ENCODE measurements at places on chromosomes 11 and 22.

- DNase-seq: no peak
Measured at GRCh38 chr11:98053851-98054250, 966.9 kb upstream of the CNTN5 start.

DNA sequence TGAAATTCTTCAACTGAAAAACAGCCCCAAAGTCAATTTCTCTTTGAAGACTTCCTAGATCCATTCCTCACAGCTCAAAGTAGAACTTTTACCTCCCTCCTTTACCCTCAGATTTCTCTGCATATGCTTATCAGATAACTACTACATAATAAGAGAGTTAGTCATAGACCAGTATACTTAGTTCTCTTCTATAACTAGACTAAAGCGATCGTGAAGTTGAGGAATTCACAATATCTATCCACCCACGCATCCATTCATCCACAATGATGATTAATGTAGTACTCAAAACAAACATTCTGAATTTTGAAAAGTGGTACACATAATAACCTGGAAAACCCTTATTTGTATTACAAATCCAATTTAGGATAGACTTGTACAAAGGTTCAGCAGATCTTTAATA lies 800.9 kb upstream of the TENM4 start:
- DNase-seq: no peak

DNA sequence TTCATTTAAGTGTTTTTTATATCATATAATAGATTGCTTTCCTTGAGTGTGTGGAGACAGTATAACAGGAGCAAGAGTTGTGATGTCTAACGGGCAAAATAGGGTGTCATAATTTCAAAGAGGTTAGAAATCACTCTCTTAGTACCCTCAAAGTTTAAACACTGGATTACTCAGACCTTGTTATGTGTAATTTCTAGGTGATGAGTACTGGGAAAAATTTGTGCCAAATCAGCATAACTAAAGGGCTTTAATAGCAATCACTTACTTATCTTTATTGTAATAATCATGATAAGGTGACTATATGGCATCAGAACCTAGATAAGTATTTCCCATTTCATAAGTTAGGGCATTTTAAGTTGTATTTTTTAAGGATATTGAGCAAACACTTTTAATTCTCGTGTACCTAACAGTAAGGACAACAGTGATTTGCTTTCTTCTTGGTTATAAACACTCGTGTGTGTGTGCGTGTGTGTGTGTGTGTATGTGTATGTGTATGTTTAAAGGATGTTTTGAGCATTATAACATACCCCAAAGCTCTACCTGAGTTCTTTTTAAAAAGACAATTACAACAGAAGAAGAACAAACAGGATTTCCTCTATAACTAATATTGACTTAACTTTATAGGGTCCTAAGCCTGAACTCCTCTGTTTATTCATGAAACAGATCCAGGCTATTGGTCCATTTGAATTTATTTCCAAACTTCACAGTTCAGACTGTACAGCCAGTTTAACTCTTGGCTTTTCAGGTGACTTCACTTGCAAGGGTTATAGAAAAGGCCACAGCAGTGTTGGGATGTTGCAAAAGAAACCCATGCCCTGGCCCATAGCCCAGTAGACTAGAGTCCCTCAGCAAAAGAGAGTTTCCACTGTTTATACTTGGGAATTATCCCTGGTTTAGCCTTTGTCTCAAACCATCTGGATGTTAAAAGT lies 23.7 kb upstream of the PDE3B start:
- DNase-seq: no peak

DNA sequence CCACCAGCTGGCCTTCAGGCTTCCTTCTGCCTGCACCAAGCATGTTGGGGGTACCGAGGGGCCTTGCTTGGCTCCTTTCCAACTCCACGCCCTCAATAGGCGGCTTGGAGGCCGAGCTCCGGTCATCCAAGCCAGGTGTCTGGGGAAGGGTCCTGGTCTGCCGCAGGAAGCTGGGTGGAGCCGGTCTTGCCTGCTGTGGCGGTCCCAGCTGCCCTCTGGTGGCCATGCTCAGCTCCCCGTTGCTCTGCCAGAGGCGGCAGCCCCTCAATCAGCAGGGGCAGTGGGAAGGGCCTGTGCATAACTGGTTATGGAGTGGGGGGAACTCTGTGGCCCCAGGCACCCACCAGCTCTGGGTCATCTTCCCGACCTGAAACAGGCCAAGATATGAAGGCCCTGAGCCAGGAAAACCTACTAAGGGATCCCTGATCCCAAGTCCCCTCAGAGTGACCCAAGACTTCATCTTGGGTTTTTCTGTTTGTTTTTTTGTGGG lies 3.2 kb downstream of the ARVCF start:
- DNase-seq: no peak

GRCh38 chr22:46620588-46621242 lies 529 bp downstream of the GRAMD4 start:
- DNase-seq: no peak

- DNase-seq: no peak
Measured at GRCh38 chr22:31882971-31883370, 61.4 kb upstream of the YWHAH start.

DNA sequence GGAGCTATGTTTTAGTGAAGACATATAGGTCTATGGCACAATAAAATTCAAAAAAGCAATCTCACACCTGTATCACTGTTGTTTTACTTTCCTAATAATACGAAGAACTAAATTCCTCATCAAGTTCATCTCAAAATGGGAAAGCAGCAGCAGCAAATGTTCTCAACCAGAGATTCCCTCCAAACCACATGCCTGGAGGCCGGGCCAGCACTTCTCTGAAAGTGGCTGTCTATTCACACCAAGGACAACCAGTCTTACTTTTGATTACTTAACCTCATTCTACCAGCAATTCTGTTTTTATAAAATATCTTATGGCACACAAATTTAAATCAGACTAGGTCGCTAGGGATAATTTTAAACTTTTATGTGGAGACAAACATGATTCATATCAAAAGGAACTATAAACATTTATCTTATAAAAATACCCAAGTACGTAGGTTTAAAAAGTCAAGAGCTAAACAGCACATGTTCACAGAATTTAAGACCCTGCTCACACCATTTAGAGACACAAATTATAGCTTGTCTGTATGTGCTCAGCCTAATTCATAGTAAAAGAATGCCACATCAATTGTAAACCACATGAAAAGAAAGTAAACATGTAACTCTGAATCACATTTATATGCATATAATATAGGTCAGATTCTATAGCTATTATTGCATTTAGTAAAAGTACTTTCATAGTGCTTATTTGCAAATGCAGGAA lies 46.1 kb downstream of the RRAS2 start:
- DNase-seq: no peak

DNA sequence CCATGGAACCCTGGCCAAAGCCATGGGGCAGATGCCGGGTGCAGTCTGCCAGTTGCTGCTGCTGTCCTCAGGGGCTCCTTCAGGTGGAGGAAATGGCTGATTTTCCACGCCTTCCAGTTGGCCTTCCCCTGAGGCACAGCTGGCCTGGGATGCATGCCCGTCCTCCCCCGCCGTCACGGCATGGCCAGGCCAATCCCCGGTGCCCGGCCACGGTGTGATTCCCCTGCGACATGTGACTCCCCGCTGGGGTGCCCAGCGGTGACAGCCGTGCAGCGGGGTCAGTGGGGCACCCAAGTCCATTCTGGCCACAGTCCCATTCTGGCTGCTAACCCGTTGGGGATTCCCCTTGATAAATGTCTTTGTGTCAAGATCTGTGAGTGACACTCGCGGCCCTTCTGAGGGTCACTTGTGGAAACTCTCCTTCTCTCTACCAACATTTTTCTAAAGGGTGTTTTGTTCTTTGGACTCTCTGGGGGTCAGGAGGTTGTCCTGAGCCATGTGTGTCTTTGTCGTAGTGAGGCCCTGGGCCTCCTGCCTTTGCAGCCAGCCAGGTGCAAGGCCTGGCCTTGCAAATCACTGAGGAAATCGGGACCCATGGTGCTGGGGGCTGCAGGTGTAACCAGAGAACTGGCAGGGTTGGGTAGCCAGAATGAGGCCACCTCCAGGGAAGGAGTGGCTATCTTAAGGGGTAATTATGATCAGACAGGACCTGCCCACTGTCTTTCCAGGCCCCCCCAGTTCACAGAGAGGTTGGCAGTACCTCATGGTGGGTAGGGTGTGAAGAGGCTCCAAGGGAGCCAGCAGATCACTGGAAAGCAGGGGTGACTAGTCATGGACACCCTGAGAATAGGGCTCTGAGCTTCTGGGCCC lies 37.1 kb downstream of the KCNQ1OT1 start:
- no peak for DNase-seq

GRCh38 chr11:1879941-1880720 lies 11.6 kb downstream of the PRR33 start:
- no peak for DNase-seq

DNA sequence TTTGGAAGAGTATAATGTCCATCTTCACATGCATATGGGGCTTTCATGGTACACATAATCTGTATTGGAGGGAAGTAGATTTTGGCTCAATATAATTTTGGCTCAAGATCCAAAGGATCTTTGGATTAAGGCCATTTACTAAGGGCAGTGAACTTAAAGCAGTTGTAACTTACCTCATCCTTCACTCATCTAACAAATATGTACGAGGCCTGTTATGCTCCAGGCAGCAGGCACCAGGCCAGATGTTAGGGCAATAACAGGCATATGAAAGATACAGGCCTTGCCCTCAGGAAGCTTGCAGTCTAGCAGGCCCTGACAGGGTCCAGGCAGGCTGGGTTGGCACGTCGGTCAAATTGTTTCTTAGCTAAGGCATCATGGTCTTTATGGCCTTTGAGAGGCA lies 44.6 kb downstream of the LIF start:
- no peak for DNase-seq

GRCh38 chr22:37802310-37803194 lies 5.2 kb upstream of the GCAT start:
- peak; percentile 22 for DNase-seq

DNA sequence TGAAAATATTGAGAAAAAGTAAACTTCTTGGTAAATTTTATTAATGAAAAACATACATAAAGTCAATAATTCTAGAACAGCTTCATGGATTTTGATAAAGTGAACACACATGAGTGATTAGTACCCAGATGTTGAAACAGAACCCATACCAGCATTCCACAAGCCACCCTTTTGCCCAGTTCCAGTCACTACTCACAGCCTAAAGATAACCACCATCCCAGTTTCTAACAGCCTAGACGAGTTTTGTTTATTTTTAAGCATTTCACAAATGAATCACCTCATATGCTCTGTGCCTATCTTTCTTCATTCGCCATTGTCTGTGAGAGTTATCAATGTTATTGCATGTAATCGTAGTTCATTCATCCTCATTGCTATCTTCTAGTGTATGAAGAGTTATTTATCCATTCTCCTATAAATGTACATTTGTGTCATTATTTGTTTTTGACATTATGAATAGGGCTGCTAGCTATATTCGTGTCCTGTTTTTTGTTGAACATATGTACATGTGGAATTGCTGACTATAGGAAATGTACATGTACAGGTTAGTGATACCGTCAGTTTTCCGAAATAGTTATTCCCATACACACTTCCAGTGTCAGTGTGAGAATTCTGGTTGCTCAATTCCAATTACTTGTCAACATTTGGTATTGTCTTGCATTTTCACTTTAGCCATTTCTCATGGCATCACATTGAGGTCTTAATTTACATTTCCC lies 44.5 kb upstream of the TEAD1 start:
- DNase-seq: no peak

DNA sequence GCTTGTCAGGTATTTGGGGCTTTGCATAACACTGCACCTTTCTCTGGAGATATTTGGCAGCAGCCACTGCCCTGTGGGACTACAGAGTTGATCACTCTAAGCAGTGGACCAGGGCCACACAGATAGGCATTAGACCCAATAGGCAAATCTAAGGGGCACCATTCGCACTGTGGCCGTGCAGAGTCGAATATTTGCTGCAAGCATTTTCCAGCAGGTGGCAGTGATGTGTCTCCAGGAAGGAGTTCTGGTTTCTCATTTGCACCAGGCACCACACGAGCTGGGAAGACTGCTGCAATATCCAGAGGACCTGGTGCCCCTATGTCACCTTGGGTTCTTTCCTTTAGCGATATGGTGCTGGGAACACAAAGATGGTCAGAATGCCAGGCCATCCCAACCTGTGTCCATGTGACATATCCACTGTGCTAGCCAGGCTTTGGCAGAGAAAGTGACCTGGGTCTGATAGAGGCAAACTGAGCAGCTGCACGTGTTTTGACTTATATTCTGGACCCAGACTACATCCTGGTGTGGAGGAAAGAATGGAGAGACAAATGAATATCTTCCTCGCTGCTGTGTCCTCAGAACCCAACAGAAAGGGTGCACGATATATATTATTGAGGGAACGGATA lies 318.7 kb downstream of the BUD13 start:
- no peak for DNase-seq

GRCh38 chr11:16881074-16881709 lies 133.0 kb downstream of the PLEKHA7 start:
- DNase-seq: peak; percentile 4

DNA sequence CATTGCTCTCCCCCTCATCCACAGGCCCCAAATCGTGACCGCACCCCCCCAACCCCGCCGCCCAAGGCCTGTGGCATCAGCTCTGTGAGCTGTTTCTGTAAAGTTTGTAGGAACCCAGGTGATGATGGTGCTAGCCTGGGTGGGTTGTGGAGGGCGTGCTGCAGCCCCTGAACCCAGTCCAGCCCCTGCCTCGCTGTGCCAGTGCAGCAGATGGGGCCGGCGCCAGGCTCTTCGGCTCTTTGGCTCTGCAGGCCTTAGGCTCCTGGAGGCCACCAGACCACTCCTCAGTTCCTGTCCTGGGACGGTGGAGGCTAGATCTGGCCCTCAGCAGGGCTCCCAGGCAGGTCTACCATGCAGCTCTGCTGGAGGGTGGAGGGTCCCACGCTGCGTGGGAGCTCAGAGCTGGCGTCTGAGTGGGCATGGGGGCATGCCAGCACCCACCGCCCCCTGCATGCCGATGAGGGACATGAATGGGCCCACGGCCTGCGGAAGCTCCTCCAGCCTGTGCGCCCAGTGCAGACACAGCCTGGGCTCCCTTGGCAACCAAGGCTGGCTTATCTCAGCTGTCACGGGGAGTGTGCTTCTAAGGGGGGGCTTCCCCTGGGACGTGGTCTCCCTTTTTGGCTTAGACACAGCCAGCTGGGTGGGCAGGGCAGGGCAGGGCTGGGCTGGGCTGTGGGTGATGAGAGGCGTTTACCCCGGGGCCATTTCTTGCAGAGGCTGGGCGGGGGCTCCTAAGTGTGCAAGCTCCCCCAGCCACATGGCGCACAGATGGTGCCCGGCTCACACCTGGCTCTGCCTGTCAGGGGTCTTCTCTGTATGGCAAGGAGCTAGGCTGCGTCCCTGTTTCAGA lies 1187.6 kb downstream of the BRD1 start:
- peak; percentile 25 for DNase-seq

DNA sequence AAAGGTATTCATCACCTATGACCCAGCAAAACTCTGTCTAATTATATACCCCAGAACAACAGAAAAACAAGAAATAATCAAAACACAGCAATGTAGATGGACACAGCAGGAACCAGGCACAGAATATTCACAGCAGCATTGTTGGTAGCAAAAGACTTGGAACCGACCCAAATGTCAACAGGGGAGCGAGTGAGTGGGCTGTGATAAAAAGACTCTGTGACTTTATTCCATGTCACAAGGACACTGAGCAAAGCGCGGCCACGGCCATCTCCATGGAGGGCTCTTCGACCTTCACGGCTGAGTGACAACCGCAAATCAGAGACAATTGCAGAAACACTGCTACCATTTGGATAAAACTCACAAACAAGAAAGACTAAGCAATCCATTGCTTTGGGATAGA lies 1373.1 kb downstream of the TBC1D22A start:
- no peak for DNase-seq

GRCh38 chr11:1867381-1867780 lies 14.5 kb downstream of the LSP1 start:
- no peak for DNase-seq
